ENCODE measurements at places on chromosomes 2 and 18.
A peak's percentile ranks its signal among the peaks of the same experiment; 100 is the strongest.

DNA sequence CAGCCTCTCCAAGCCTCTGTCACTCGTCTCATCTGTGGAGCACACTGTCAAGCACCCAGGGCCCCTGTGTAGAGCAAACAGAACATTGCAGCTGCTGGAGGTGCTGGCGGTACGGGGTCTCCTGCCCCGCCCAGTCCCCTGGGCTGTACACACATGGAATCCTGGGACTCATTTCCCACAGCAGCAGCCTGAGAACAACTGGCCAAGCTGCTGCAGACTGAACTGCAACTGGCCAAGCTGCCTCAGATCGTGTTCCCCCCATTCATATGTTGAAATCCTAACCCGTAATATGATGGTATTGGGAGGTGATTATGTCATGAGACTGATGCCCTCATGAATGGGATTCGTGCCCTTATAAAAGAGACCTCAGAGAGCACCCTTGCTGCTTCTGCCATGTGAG is 130.5 kb downstream of the NCK2 start:
- no peak for DNase-seq

GRCh38 chr2:186480991-186481390 is 5.1 kb upstream of the ZC3H15 start:
- no peak for DNase-seq

DNA sequence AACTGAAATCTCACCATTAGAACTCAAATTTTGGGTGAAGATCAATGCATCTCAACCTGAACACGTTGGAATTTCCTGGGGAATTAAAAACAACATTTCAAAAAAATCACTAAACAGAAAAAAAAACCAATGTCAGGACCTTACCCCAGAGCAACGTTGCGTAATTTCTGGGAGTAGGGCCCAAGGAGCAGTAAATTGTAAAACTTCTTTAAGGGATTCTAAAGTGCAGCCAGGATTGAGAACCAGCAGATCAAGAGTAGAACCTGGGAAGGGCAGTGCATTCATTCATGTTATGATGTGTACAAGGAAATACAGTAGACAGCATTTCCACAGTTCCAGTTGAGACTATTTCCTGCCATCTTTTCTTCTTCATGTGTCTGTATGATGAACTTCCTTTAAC is 56.9 kb downstream of the RHBDD1 start:
- no peak for DNase-seq

DNA sequence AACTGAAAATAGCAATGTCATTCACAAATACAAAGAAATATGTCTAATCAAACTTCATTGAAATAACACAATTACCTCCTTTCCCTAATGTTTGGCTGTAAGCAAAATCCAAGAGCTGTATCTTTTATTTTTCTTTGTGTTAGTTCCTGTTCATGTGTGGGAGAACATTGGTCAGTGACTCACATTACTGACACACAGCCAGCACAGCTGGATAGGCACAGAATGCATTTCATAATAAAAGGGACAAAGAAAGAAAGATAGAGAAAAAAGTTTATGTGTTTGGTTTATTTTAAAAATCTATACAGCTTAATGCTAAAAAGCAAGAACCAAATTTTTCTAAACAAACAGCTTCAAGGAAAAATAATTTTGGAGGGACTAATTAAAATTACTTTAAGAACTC is 185.6 kb upstream of the COL3A1 start:
- no peak for DNase-seq

GRCh38 chr2:8234757-8235374 is 447.0 kb upstream of the ID2 start:
- no peak for DNase-seq

GRCh38 chr18:72985686-72986085 is 117.9 kb upstream of the NETO1 start:
- DNase-seq, result no peak

DNA sequence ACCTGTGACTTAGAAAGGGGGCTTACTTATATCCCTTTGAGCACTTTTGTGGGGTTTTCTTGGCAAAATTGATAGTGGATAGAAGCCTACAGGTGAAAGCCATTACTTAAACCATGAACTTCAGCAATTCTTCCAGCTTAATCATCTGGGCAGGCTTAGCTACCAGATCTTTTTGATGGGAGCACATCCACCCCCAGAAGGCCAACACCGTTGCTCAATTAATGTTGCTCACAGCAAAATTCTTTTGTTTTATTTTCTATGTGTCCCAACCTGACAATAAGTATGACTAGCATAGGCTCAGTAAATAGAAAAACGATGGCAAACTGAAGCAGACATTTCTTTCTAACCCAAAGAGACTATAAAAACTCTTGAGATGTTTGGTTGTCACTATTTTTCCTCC is 269.4 kb upstream of the TCF4 start:
- no peak for DNase-seq

DNA sequence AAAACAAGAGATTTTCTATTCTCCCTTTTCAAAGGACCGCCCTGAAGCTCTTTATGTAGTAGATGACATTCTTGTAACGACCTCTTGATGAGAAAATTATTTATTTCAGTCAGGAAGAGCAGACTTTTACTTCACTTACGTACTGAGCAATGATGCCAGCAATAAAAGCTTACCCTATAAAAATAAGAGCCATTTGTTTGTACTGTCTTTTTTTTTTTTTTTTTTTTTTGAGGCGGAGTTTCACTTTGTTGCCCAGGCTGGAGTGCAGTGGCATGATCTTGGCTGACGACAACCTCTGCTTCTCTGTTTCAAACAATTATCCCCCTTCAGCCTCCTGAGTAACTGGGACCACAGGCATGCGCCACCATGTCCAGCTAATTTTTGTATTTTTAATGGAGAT is 39.2 kb downstream of the CRIM1 start:
- DNase-seq, result no peak

DNA sequence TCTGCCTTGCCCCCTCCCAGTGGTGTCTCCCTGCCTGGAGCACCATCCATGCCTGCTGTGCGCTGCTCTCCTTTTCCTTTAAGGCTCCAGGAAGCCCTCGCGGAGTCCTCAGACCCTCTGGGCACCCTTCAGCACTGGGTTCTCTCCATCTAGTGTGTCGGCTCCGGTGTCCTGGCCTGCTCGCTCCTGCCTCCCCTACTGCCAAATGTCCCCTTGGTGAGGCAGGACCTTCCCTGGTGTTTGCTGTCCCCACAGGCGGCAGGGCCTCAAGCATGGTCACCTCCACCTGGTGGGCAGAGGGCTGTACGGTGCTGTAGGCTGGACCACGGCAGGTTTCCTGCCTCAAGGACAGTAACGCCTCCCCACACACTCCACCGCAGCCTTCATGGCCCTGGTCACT is 90.2 kb downstream of the DGKD start:
- no peak for DNase-seq

GRCh38 chr2:20196657-20197161 is 28.2 kb downstream of the SDC1 start:
- DNase-seq, result no peak

GRCh38 chr2:213317929-213318328 is 33.7 kb downstream of the SPAG16 start:
- DNase-seq, result no peak

GRCh38 chr2:74908748-74909444 is 49.5 kb upstream of the POLE4 start:
- no peak for DNase-seq

- DNase-seq, result peak; percentile 55
Observed at GRCh38 chr2:24359129-24360049, 947 bp downstream of the ITSN2 start.

GRCh38 chr2:26687328-26687727 is 5.2 kb upstream of the KCNK3 start:
- no peak for DNase-seq

DNA sequence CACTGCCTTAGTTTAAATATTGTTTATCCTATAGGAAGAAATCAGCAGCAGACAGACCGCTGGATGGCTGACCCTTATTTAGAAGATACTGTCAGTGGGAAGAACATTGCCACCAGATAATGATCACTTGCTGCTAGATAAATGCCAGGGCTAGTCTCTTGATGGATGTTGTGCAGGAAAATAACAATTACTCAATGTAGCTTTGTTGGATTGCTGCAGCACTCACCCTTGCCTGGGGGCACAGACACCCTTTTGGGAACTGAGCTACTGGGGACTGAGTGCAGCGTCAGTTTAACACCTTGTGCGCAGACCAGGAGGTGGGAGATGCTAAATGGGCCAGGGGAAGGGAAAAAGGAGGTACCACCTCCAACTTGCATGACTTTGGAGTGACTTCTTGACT is 64.2 kb upstream of the CAPN13 start:
- DNase-seq, result no peak

DNA sequence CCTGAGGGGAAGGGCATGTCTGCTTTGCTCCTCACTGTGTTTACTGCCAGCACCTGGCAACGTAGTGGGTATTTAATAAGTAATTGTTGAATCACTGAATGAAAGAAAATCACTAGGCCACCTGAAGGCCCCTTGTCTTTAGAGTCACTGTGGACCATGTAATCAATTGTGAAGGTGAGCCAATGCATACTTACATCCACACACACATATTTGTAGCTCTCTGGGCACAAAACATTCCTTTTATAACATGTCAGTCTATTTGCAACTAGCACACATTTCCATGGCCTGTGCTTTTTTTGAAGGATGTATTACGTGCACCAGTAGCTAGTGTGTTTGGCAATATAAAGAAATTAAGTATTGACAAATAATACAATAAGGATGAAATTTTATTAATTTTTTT is 11.2 kb downstream of the ATP8B1 start:
- no peak for DNase-seq

DNA sequence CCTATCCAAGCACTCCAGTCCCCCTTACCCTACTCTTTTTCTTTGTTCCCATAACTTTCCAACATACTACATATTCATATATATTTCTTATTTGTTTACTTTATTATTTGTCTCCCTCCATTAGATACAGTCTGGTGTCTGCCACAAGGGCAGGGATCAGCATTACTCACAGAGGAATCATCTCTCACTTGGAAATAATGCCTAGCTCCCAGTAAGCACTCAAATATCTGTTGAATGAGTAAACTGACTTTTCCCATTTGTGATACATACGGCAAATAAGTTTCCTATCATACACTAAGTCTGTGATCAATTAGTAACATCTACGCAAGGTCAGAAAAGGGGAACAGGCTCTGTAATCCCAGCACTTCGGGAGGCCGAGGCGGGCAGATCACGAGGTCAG is 18.7 kb downstream of the C1D start:
- DNase-seq, result no peak

- DNase-seq, result no peak
Observed at GRCh38 chr18:23228102-23229061, 93.1 kb downstream of the CABLES1 start.

GRCh38 chr2:223884399-223884798 is 47.0 kb upstream of the AP1S3 start:
- no peak for DNase-seq
